ENCODE measurements at places on chromosomes 13 and 19.

DNA sequence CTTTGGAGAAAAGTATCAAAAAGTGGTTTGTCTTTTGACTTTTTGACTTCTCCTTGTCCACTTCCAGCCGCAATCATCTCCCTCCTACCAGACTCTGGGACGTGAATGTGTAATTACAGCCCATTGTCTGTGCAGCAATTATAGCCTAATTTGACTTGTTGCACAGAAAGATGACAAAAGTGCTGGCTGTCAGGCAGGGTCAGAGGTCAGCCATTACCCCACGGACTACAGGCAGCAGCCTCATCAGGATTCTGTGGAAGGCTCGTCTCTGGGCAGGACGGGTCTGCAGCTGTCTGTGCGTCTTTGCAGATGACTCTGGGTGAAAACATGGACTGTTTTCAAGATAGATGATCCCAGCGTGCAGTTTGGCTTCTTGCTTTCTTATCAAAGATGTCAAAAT lies 102.2 kb upstream of the EDNRB start:
- no peak for DNase-seq

DNA sequence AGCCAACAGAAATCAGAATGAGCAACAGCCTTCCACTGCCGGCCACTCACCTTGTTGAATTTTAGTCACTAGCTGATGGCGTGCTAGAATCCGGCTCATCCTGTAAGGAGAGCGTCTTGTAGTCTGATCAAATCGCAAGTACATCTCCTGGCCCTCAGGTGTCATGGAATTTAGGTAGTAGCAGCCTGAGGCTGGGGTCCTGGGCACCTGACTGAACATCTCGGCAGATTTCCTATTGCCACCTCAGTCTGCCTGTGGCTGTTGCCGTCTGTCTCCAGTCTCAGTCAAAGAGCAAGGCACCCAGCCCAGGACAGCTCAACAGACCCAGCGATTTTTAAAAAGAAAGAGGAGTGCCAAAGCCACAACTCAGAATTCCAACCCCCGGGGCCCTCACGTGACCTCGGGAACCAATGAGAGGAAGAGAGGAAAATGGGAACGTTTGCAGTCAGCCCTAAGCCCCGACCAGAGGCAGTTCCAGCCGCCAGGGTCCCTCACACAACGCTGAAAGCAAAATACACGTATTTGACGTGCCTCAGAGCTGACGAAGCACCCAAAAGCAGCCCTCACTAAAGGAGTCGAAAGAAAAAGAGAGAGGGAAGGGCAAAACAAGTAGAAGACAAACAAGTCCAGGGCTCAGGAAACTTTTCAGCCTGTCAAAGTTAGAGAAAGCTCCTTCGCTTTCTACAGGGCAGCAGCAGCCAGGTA lies at the start of gene STARD13:
Gene STARD13, minus strand, starts transcription at position 336 of the 705 bp plus-strand sequence. Its CDS starts 117 bp downstream, at position 219.
- DNase-seq = peak; percentile 58

DNA sequence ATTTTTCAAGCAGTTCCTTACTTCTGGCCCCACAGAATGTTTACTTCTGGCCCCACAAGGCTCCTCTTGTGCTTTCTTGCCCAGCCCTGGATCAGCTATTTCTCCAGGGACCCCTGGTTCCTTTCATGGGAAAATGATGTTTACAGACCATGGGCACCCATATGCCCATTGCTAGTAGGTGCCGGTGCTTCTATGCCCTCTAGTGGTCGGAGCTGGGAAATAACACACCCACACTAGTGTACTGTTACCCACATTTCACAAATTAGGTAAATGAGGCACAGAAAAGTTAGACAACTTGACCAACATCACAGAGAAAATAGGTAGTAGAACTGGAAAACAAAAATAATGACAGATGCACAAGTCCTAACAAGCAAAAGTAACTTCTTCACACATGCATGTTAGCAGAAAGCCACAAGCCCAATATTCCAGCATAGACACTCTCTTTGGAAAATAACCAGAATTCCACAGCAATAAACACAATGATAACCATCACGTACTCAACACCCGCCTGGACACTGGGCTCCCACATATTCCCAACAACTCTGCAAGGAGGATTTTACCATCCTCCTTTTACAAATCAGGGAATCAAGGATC lies 1.3 kb upstream of the CEACAM6 start:
- peak; percentile 51 for DNase-seq

DNA sequence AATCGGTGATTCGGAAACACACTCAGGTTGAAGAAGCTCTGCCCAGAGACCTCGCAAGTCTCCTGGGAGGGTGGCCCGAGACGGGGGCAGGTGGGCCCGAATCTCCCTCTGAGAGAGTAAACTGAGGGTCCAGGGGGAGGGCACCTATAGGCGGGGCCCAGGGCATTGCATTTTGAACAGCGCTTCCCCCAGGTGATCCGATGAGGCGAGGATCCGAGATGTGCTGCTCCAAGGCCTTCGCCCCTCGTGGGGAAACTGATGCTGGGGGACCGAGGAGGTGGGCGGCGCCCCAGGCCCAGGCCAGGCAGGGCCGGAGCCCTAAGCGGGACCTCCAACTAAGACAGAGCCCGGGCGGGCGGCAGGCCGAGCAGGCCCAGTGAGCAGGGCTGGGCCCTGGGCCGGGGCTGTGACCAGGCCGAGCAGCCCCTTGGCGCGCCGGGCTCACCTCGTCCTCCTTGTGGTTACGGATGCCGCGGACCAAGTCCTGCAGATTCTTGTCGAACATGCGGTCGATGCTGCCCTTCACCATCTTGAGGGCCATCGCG lies 500 bp downstream of the AP3D1 start:
- DNase-seq = no peak

DNA sequence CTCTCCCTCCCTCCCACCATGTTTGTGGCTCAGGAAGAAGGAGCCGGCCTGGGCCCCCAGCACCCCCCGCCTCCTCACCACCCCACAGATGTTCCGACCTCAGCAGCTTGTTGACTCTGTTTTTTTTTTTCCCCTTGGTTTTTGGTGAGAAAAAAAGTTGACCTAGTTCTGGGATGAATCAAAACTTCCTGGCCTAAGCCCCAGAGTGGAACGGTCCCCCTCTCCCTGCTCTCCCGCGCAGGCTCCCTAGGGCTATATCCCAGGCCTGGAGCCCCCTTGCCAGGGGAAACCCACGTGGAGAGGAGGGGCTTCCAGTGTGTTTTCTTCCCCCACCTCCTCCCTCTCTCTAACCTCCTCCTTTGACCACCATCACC lies 4.0 kb downstream of the COL5A3 start:
- DNase-seq = no peak

DNA sequence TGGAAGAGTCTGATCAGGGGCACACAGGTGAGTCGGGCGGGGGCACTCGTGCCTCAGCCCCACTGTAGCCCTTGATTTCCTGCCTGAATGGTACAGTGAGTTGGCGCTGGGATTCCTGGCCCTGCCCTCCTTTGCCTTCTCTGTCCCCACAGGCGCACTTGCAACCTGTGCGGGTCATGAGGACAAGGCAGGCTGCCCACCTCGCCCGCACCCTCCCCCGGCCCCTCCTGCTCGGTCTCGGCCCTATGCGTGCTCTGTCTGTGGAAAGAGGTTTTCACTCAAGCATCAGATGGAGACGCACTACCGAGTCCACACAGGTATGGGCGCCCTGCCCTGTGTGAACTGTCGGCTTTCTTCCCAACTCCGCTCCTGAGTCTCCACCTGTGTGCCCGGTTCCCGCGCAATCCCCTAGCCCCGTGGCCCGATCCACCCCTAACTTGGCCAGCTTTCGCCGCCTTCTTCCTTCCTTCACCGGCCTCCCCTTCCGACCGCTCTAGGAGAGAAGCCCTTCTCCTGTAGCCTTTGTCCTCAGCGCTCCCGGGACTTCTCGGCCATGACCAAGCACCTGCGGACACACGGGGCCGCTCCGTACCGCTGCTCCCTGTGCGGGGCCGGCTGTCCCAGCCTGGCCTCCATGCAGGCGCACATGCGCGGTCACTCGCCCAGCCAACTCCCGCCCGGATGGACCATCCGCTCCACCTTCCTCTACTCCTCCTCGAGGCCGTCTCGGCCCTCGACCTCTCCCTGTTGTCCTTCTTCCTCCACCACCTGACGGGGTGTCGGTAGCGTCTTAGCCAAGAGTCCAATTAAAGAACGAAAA lies 1.6 kb upstream of the KMT2B start:
- DNase-seq = peak; percentile 69

DNA sequence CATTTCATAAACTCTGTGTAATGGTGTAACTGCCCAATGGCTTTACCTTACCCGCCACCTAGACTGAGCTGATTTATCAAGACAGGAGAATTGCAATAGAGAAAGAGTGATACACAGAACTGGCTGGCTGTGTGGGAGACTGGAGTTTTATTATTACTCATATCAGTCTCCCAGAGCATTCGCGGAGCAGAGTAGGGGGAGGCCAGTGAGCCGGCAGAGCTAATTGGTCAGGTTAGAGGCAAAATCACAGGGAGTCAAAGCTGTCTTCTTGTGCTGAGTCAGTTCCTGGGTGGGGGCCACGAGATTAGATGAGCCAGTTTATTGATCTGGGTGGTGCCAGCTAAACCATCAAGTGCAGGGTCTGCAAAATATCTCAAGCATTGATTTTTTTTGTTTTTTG lies 23.4 kb upstream of the SLITRK1 start:
- no peak for DNase-seq

GRCh38 chr19:10727685-10728201 lies 9.9 kb downstream of the DNM2 start:
- DNase-seq = no peak

DNA sequence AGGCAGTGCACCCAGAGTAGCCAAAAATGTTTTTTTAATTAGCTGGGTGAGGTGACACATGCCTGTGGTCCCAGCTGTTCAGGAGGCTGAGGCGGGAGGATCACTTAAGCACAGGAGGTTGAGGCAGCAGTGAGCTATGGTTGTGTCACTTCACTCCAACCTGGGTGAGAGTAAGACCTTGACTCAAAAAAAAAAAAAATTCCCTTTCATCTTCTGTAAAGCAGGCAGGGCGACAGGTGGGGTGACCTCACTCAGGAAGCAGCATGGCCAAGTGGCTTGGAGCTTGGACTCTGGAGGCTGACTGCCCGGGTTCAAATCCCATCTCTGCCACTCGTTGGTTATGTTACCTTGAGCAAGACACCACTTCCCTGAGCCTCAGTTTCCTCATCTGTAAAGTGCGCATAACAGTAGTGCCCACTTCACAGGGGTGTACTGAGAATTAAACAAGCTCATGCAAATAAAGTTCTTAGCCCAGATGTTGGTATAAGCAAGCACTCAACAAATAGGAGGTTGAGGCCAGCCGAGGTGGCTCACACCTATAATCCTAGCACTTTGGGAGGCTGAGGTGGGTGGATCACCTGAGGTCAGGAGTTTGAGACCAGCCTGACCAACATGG lies 48.3 kb downstream of the MAP4K1 start:
- no peak for DNase-seq

GRCh38 chr13:42876887-42877545 lies 95.6 kb downstream of the FAM216B start:
- no peak for DNase-seq

- no peak for DNase-seq
These were observed 9.0 kb downstream of the NACC1 start for GRCh38 chr19:13127051-13127450.

GRCh38 chr19:29510701-29511265 lies 15.0 kb upstream of the VSTM2B start:
- DNase-seq = no peak

- no peak for DNase-seq
These were observed 119.4 kb downstream of the SLC7A1 start for GRCh38 chr13:29476046-29476445.

- DNase-seq = no peak
These were observed 969 bp upstream of the CEACAM5 start for GRCh38 chr19:41707502-41707812.

DNA sequence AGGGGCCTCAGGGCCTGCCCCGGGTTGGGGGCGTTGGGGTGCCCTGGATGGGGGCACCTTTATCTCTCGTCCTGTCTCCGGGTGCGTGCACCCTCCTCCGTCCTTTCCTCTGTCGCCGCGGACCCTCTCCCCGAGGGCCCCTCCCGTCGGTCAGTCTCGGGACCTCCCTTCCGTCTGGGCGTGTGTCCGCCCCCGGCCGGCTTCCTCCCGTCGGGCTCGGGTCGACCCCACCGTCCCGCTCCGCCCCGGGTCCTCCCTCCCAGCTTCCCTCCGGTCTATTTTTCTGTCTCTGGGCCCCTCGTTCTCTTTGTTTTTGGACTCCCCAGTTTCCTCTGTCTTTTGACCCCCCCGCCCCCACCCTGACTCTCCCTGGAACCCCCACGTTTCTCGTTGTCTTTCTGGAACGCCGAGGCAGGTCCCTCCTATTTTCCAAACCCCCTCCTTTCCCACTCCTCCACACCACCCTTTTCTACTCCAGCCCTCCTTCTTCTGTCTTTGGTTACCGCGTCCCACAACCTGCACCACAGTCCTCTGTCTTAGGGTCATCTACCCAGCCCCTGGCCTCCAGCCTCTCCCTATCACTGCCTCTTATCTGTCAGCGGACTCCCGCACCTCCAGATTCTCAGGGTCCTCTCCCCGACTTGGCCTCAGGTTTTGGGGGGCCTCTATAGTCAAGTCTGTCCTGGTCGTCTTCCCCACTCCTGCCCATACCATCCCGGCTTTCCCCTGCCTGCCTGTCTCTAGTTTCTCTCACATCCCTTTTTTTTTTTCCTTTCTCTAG lies 757 bp downstream of the EGLN2 start:
- DNase-seq = peak; percentile 36

DNA sequence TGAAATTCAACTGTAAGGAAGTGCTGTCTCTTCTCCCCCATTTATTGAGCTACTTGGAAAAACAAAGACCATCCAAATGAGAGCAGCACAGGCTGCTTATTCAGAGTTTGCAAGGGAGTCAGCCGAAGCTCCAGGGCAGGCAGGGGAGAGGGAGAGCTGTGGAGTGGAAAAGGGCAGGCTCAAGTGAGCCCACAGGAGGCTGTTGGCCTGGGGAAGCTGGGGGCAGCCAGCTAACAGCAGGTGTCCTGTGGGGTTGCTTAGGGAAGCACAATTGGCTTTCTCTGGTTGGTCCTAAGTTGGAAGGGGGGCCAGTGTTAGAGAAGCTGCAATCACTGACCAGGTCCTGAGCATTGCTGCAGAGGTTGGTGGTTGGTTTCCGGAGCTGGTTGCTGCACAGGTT lies 23.9 kb downstream of the SLC25A42 start:
- DNase-seq = no peak

- DNase-seq = no peak
These were observed 2.6 kb upstream of the POLR2E start for GRCh38 chr19:1097810-1098176.

GRCh38 chr13:110411688-110412059 lies 104.6 kb downstream of the COL4A2 start:
- DNase-seq = no peak

GRCh38 chr13:27600711-27601110 lies 19.6 kb downstream of the LNX2 start:
- DNase-seq = no peak
